ENCODE measurements at places on chromosomes 3 and 15.

DNA sequence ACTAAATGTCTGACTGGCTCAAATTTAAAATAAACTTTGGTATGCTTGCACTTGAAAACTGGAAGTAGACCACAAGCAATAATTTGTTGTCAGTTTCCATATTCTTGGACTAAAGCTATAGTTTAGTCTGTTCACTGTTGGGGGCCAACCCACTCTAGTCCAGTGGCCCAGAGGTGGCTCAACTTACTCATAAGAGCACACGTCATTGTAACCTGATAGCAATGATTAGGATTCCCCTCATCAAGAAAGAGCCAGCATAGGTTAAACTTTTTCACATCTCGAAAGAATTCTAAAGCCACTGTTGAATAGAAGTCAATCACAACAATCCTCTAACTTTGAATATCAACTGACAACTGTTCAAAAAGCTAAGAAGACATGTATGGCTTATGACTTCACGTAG lies 147.0 kb downstream of the MEIS2 start:
- no peak for DNase-seq

- DNase-seq: no peak
These were observed 601.0 kb downstream of the MECOM start for GRCh38 chr3:169062501-169062900.

DNA sequence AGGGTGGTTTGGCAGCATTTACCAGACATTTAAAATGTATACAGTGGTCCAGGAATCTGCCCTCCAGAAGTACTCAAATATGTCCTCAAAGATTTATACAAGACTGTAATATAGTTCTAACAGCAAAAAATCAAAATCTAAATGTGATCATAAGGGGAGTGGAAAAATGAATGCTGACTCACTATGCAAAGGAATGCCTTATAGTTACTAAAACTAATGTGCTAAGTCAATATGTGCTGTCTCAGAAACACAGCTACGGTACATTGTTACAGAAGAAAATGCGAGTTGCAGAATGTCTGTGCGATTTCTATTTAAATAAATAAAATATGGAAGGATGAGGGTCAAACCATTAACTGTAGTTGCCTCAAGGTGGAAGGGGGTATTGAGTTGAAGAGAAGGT lies 230.1 kb upstream of the UBE2E1 start:
- no peak for DNase-seq

DNA sequence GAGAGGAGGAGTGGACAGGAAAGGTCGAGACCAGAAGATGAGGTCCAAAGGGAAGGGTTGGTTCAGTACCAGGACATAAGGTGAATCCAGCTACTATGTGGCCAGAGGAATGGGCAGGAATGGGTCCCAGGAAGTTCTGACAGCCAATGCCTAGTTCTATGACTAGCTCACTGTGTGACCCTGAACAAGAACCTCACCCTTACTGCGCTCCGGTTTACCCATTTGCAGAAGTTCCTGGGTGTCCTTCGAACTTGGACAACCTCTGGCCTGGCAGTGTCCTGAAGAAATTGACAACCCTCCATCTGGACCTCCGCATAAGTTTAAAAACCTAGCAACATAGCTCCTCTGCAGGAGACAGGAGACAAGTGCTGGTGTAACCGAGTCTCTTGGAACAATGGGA lies 12.2 kb upstream of the PSTPIP1 start:
- DNase-seq: no peak

- no peak for DNase-seq
These were observed 1.1 kb upstream of the PLCH1 start for GRCh38 chr3:155745795-155746550.

DNA sequence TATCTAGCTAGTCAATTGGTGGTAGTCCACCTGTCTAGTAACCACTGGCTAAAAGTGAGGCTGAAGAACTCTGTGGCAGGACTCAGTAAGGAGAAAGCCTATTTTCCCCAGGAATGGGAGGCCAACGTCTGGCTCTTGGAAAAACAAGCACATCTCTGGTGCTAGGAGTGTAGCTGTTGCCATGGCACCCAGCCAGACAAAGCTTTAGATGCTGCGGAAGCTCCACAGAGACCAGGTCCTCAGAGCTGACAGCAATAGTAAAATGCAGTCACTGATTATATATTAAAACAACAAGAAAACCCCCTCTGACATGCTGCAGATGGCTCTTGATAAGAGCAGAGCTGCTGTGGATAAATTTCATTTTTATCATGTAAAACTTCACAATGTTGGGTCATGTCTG lies 124.9 kb upstream of the STRIT1 start:
- DNase-seq: no peak
